ENCODE measurements at places on chromosomes 3 and 15.

DNA sequence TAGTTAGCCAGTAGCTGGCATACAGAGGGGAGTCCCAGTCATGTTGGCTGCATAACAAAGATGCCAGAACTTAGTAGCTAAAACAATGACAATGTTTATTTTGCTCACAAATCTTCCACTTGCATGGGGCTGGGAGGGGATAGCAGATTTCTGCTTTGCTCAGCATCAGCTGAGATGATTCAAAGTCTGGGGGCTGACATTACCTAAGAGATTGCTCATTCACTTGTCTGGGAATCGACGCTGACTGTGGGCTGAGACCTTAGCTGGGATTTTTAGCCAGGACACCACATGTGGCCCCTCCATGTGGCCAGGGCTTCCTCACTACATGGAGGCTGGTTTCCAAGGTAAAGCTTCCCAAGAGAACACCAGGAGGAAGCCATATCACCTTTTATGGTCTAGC is 12.7 kb upstream of the CFAP100 start:
- no peak for DNase-seq

DNA sequence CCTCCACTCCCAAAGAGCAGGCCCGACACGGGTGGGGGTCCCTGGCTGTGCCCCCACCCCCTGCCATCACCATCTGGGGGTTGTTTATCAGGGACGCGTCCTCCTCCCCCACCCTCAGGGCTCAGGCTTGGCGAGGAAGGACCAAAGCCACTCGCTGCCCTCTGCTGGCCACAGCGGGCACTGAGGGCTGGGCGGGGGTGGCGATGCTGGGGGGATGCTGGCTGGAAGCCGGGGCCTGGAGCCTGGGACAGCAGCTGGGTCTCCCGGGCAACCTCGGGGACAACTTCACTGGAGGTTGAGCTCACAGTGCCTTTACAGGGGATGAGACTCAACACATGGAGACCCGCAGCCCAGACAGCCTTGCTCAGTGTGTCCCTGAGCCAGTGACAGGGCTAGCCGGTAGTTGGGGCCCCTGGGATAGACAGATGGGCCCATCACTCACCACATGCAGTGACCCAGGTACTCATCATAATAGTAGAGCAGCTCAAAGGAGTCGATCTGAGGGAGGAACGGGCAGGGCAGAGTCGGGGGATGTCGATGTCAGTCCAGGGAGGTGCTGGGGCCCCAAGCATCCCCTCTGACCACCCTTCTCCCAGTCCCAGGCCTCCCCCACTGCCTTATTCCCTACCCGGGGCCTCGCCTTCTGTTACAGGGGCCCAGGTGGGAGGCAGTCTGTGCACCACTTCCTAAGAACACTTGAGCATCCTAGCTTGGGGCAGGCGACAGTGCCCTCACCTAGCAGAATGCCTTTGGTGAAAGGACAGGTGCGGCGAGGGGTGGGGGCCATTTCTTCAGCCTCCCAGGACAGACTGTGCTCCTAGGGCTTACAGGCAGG is 5.9 kb upstream of the CALML4 start:
- DNase-seq, result peak; percentile 16

DNA sequence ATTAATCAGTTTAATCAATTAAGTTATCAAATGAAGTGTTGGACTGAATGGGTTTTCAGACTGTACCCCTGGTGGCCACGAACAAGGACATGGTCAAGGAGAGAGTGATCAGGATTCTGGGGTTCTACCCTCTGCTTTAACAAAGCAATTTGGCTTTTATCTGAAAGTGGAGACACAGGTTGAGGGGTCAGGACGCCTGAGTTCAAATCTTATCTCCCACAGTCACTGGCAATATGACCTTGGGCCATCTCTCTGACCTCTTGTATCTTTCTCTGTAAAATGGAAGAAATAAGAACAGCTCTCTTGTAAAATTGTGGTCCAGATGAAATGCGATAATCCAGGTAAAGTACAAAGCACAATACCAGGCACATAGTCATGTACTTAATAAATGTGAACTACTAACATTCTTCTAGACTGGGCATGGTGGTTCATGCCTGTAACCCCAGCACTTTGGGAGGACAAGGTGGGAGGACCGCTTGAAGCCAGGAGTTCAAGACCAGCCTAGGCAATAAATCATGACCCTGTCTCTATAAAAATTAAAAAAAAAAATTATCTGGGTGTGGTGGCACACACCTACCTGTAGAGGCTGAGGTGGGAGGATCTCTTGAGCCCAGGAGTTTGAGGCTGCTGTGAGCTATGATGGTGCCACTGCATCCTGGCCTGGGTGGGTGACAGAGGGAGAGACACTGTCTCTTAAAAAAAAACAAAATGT is 48.6 kb upstream of the ARL8B start:
- DNase-seq, result no peak

- no peak for DNase-seq
Observed at GRCh38 chr3:73656241-73656890, 31.6 kb upstream of the PDZRN3 start.

GRCh38 chr3:185353225-185353624 is 9.7 kb upstream of the MAP3K13 start:
- no peak for DNase-seq

DNA sequence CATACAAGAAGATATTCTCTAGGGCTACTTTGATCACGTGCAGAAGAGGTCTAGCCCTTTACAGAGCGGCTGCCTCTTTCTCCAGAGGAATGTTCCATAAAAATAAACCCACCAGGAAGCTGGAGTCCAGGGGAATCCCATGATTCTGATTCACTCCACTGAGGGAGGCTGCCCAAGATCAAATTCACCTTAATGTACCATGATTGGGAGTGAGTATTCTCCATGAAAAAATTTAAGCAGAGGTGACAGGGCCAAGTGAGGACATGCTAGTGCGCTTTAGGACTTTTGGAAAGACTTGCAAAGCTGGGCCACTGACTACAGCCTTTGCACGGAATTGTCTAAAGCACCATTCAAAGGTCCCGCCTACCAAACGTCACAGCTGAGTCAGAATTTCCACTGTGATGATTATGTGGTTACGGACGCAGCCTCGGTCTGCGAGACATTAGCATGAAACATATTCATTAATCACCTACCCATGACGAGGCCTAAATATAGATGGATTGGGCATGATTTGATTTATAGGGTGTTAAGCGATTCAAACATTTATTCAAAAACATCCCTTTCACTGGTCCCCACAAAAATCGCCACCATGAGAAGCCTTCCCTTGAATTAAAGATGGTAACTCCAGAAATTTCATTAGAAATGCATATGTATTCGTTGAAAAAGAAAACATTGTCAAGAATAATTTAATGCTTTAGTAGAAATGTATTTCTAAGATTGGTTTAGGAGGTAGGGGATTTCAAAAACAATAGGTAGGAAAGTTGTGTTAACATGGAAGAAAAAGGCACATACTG is 152.6 kb downstream of the GREM1 start:
- DNase-seq, result no peak

DNA sequence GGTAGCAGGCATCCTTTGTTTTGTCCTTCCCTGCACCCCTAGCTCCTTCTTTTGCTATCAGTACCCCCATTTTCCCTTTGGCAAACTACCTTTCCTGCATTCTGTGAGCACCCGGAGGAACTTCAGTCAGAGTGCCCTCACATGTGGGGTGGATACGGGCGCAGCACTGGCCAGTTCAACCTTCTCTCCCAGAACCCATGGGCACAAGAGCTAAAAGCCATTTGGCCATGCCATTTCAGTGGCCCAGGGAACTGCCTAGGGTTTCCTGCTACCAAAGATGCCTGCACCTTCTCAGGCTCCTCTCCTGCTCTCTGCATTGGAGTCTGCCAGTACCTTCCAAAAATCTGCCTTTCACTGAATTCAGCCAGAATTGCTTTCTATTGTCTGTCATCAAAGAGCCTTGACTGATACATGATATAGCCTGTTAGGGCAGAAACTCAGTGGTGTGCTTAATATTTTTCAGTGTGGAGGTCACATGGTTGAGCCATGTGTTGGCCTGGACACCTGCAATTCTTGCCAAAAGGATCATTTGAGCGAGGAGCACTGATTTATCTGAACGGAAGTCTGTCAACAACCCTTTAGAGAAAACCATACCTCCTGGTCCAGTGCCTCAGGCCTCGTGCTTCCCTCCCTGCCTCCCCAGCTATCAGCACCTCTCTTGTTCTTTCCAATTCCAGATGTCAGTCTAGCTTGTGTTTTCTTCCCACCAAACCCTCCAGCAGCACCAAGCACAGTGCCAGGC is 27.0 kb upstream of the HHATL start:
- no peak for DNase-seq

DNA sequence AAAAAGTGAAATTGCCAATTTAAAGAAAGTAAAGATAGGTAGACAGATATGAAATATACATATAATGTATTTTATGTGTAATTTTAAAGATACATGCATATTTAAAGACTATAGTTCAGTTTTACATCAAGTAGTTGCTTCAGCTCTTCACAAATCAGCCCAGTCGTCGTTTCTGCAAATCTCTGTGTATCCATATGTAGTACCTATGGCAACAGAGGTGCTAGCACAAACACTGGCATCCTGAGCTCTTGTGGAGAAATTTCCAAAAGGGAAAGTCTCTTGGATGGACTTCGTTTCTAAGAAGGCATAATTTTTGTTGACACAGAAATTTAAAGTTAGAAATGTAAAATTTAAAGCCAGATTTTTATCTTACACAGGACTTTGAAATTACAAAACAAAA is 1284.7 kb downstream of the ROBO1 start:
- DNase-seq, result no peak

GRCh38 chr3:89332793-89333192 is 225.4 kb downstream of the EPHA3 start:
- DNase-seq, result no peak

DNA sequence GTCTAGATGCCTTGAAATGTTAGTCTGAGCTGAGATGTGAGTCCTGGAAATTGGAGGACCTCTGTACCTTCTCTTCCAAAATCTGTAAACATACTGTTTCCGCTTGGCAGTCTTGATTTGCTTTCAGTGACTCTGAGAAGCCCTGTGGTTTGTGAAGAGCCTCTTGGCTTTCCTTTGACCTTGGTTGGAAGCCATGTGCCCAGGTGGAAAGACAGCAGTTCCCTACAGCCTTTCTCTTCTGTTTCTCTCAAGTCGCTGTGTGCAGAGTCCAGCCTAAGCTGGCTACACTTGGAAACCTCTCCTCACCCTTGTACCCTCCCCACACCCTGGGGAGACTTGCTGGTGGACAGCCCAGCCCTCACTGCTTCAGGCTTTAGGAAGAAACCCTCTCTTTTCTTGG is 129.8 kb upstream of the CTDSPL start:
- no peak for DNase-seq

DNA sequence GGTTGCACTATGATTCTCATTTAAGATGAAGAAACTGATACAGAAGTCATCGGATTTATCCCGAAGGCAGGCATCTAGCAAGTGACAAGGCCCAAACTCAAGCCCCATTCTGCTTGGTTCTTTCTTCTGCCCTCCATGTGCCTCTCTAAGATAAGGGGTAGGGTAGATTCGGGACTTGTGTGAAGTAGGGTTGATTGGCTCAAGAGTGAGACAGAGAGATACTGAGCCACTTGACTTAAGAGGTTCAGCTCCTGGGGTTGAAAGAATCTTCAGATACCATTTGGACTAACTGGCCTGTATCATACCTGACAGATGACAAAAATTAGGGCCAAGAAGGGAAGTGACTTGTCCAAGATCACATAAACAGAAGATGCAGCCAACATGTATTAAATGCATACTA is 891 bp downstream of the RFT1 start:
- no peak for DNase-seq

GRCh38 chr3:37725842-37726241 is 135.8 kb upstream of the CTDSPL start:
- DNase-seq, result no peak

DNA sequence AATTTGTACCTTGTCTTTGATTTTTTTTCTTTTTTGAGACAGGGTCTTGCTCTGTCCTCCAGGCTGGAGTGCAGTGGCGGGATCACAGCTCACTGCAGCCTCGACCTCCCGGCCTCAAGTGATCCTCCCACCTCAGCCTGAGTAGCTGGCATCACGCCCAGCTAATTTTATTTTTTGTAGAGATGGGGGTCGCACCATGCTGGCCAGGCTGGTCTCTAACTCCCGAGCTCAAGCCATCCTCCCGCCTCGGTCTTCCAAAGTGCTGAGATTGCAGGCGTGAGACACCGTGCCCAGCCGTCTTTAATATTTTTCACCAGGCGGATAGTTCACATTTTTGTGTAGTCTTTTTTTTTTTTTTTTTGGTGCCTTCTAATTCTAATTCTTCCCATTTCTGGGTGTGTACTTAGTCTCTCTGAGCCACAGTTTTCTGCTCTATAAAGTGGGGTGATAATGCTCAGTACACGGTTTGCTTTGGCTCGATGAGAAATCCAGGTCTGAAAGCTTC is 528 bp upstream of the TATDN2 start:
- DNase-seq, result no peak

GRCh38 chr3:146653978-146654377 is 48.8 kb upstream of the PLSCR5 start:
- DNase-seq, result no peak

GRCh38 chr3:67462187-67462586 is 192.2 kb downstream of the SUCLG2 start:
- no peak for DNase-seq

GRCh38 chr3:71815340-71816067 is 30.6 kb upstream of the PROK2 start:
- no peak for DNase-seq

GRCh38 chr3:67624078-67624477 is 30.3 kb downstream of the SUCLG2 start:
- no peak for DNase-seq

DNA sequence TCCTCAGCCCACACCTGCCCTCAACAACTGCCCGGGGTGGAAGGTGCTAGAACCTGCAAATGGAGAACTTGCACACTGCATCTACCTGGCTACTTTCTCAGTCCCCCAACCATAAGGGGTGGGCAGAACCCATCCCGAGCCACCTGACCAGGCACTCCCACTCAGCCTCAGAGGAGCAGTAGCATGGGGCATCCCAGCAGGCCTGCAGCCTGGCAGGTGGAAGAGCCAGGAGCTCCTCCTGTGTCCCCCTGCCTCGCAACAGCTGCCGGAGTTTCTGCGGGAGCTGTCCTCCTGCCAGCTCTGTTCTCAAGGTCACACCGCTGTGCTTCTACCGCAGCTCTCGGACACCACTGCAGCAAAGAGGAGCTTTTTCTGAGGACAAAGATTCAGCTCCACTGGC is 27.5 kb downstream of the RAB6B start:
- no peak for DNase-seq

DNA sequence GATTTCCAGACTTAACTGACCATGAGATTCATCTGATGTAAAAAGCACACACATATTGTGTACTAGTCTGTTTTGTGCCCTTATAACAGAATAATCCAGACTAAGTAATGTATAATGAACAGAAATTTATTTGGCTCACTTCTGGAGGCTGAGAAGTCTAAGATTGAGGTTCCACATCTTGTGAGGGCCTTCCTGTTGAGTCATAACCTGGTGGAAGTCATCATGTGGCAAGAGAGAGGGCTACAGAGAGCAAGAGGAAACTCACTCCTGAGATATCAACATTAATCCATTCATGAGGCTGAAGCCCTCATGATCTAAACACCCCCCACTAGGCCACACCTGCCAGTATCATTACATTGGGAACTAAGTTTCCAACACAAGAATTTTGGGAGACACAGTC is 977.6 kb downstream of the MCTP2 start:
- no peak for DNase-seq

Data from stimulated activated CD8-positive, alpha-beta memory T cell treated with anti-CD3 and anti-CD28 coated beads, Interleukin-4, amount 100 ng/mL, for 4 hours (primary cell).